ENCODE measurements at places on chromosomes 13 and 19. TPM values are rescaled to one million over a fixed set of nuclear protein-coding genes. Genes with fewer than 3 reads are reported as not detected.

GRCh38 chr13:100388923-100389322 lies 199.7 kb downstream of the GGACT start:
- no peak for DNase-seq

DNA sequence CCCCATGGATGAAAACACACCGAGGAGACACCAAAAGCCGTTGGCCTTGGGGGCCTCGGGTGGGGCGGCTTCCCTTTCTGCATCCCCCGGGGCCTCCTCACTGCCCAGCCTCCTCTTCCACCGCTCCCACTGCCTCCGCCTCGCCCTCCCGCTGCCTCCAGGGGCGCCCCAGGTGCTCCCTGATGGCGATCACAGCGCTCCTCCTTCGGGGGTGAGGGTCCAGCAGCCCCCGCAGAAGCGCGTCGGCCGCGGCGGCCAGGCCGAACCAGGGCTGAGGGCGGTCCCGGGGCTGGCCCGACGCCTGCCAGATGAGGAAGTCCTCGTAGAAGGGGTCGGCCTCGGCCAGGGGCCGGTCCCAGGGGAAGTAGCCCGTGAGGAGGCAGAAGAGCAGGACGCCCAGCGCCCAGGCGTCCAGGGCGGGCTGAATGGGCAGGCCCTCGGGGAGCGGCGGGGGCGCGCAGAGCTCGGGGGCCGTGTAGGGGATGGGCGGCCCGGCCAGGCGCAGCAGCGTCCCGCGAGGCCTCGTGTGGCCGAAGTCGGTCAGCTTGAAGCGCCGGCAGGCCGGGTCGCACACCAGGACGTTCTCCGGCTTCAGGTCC lies 7.2 kb downstream of the SBK2 start:
- peak; percentile 67 for DNase-seq

- no peak for DNase-seq
These were observed 492.7 kb downstream of the GPC5 start for GRCh38 chr13:91891141-91891540.

GRCh38 chr13:94706101-94706842 lies 6.1 kb downstream of the SOX21 start:
- no peak for DNase-seq

DNA sequence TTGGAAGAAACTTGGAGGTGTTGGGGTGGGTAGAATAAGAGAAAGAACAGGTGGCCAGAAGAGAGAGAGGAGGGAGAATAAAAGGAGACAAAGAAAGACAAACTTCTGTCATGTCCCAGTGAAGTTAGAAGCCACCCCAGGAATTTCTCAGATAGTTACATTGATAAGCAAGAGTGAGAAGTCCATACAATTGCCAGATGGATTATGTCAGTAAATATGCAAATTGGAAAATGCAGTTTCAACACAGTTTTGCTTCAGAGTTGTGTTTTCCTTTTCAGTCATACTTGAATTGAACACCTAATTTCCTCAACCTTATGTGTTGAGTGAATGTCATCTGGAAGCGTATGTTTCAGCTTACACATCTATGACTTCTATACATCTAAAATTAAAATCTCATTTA lies 139.2 kb downstream of the RXFP2 start:
- no peak for DNase-seq

DNA sequence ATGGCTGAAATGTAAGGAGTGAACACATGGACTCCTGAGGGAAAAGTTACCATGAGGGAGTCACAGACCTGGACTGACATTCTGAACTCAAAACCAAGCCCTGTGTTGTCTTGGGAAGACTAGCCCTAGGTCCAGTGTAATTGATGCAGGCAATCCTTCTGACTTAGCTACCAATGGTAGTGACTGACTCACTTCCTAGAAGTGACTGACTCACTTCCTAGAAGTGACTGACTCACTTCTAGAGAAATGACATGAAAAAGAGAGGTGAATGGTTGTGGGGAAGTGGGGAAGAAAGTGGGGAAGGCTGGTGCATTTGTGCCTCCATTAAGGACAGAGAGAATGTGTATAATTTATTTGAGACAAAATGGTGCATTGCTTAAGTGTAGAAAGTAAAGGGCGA lies 49.9 kb downstream of the EDNRB start:
- no peak for DNase-seq

- no peak for DNase-seq
These were observed 74.9 kb downstream of the LHFPL6 start for GRCh38 chr13:39527961-39528660.

Gene ARID3A
- total RNA-seq = 85.4 TPM

- DNase-seq = no peak
These were observed 34.1 kb upstream of the EDNRB start for GRCh38 chr13:77952737-77953136.

DNA sequence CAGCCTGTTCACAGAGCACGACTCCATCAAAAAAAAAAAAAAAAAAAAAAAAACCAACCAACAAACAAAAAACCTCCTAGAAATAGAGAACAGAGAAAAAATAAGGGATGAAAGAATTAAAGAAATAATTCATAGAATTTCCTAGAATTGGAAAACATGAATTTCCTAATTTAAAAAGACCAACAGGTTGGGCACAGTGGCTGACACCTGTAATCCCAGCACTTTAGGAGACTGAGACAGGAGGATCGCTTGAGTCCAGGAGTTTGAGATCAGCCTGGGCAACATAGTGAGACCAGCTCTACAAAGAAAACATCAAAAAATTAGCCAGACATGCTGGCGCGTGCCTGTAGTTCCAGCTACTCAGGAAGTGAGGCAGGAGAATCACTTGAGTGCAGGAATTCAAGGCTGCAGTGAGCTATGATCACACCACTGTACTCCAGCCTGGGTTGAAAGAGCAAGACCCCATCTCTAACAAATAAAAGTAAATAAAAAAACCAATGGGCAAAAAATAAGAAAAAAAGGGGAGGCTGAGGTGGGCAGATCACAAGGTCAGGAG lies 6.5 kb downstream of the SPART start:
- DNase-seq = no peak

Gene RDH8
- not detected for total RNA-seq

Gene NKG7
- not detected for total RNA-seq

DNA sequence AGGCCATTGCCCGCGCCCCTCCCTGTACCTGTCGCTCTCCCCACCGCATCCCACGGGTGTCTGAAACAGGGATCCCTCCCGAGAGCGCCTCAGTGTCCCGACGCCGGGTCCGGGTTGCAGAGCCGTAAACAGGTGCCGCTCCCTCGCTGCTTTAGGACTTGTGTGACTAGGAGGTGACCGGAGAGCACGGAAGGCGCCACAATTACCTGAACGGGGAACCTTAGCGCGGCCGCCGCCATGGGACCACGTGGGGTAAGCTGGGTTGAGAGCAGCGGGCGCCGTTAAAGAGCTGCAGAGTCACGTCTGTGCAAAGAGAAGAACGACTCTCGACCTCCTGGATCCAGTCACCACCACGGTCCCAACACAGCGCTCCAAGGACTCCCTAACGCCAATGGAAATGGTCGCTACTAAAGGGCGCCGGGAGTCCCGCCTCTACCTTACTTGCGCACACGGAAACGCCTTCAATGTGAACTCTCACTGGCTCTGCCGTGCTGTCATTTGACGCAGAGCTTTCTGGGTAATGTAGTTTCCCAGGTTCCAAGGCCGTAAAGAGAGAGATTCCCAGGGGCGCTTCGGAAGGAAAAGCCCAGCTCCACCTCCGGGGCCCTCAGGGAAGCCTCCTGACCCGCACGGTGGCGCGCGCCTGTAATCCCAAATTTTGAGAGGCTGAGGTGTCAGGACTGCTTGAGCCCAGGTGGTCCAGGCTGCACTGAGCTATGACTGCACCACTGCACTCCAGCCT lies at the start of gene ZNF552:
Gene ZNF552 (minus strand): TSS at position 409 of the 742 bp plus-strand sequence. CDS start 170 bp downstream, at position 239.
- DNase-seq = peak; percentile 91

Gene COX6B2
- total RNA-seq = 0.30 TPM

Gene FAM216B
- total RNA-seq = not detected

DNA sequence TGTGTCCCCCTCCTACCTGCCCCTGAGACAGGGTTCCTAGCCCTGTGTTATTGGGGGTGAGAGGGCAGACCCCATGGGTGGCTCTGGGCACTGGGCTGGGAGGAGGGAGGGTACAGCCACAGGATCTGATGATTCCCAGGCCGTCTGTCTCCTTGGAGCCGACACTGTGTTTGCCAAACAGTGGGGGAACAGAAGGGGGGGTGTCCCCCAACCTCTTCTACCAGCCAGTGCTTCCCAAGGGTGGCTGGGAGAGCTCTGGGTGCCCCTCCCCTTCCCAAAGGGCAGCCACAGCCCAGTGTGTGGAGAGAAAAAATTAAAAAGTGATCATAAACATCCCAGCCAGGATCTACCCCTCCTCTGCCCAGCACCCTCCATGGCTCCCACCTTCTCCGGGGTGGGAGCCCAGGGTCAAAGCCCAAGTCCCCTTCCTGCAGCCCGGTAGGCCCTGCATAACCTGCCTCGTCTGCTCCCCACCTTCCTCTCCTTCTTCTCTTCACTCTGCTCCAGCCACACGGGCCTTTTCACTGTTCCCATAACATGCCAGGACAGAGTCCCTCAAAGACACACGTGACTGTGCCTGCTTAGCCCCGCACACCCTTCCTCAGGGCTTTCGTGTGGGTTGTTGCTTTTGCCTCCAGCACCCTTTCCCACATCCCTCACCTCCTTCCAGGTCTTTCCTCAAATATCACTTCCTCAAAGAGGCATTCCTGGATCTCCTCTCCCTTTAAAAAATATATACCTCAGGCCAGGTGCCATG lies 1.4 kb upstream of the PLIN4 start:
- no peak for DNase-seq

- no peak for DNase-seq
These were observed 2.3 kb upstream of the SLC25A42 start for GRCh38 chr19:19061506-19061905.

Gene TGFBR3L
- not detected for total RNA-seq

GRCh38 chr19:1989513-1990229 lies 25.8 kb downstream of the BTBD2 start:
- DNase-seq = no peak

DNA sequence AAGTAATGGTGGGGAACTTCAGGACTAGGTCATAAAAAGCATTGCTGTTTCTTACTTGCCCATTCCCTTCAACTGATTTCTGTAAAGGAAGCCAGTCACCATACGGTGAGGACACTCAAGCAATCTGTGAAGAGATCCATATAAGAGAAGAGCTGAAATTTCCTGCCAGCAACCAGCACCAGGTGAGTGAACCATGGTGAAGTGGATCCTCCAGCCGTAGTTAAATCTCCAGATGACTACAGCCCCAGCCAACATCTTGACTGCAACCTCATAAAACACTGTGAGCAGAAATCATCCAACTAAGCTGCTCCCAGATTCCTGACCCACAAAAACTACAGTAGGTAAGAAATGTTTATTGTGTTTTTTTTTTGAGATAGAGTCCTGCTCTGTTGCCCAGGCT lies 3.8 kb upstream of the SLC6A16 start:
- no peak for DNase-seq

Gene PODNL1
- 0.10 TPM for total RNA-seq

DNA sequence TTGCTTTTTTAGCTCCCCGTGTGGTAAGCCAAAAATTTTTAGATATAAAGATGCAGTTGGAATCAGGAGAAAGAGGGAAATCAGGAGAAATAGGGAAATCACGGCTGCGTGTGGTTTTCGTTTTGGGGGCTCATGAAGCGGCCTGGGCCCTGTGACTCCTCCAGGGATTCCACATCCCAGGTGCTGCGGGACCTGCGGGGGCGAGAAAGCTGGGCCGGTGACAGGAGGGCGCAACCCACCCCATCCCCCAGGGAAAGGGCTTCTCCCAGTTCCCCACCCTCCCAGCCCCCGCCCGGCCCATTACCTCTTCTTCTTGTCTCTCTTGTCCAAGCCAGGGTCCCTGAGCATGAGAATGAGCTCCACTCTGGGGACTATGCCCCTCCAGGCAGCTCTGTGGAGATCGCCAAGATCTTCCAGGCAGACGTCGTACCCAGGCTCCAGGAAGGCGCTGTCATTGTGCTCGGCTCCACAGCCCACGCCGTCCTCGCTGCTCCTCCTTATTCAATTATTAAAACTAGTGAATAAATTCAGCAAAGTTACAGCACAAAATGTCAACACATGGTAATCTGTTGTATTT lies 111.0 kb downstream of the MRPL57 start:
- peak; percentile 32 for DNase-seq

GRCh38 chr13:66314911-66315310 lies 915.2 kb downstream of the PCDH9 start:
- DNase-seq = no peak

Gene ZNF528
- total RNA-seq = 0.28 TPM

Gene IL11
- total RNA-seq = 0.59 TPM

GRCh38 chr13:49516467-49516866 lies 20.7 kb downstream of the PHF11 start:
- DNase-seq = no peak

Gene CCL25
- total RNA-seq = not detected

DNA sequence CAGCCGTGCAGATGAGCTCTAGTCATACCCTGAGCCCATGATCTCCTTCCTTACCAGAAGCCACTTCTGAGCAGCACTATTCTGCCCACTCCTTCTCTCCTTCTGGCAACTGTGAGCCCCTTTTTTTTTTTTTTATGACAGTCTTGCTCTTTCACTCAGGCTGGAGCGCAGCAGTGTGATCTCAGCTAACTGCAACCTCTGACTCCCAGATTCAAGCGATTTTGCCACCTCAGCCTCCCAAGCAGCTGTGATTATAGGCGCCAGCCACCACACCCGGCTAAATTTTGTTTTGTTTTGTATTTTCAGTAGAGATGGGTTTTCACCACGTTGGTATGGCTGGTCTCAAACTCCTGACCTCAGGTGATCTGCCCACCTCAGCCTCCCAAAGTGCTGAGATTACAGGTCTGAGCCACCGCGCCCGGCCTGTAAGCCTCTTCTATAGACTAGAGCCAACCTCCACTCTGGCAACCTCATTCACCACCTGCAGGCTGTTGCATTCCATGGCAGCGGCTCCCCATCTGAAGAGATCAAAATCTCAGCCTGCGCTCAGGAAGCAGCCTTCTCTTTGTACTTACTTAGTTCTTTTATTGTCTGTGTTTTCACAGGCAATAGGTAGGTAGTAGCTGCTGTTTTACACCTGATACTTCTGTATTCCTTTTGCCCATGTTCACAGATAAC lies 34.8 kb upstream of the NDFIP2 start:
- DNase-seq = peak; percentile 17

DNA sequence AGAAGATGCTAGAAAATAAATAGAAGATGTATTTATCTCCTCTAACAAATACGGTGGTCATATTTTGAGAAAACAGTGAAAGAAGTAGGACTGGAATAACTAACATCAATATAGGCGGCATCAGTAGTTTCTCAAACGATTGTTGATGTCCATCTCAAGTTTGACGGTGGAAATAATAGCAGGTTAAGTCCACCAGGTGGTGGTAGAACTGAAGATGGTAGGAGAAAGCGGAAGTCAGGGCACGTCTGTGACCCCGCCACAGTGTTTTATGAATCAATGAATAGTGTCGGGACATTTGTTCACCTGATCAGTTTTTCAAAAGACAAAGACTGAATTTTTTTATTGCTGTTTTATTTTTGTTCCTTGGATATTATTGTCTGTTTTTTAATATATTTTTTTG lies 706.4 kb upstream of the SLC10A2 start:
- peak; percentile 1 for DNase-seq

Gene FGF22
- total RNA-seq = not detected

Gene APOC1
- total RNA-seq = 65.6 TPM

DNA sequence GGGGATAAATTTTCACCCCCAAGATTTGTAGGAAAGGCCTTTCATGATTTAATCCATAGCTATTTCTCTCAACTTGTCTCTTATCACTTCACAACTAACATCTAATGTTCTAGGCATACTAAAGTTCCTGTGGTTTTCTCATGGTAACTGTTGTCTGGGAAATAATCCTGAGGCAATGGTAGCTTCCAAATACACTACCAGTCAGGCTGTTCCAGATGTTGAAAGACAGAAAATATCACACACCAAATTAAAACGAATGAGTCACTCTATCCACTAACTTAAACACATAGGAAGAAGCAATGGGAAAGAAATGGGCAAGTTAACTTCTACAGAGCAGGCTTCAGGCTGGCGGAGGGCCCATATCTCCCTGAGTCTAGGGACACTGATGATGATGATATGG lies 77.7 kb upstream of the MYO16 start:
- DNase-seq = no peak
